ENCODE measurements at places on chromosomes 5 and 9. TPM values are rescaled to one million over a fixed set of nuclear protein-coding genes. Genes with fewer than 3 reads are reported as not detected.

Gene ZBTB6
- 7.7 TPM for total RNA-seq

Gene SCGB3A1
- not detected for total RNA-seq

GRCh38 chr9:13491138-13491492 is 211.6 kb upstream of the MPDZ start:
- no peak for DNase-seq

- DNase-seq, result no peak
Measured at GRCh38 chr9:131530546-131530919, 530 bp downstream of the UCK1 start.

Gene FREM1
- 6.8 TPM for total RNA-seq

GRCh38 chr5:54845567-54845941 is 139.8 kb downstream of the ESM1 start:
- DNase-seq, result no peak

GRCh38 chr5:52690236-52690768 is 97.4 kb upstream of the ITGA1 start:
- DNase-seq, result no peak

- no peak for DNase-seq
Measured at GRCh38 chr5:125410537-125411070, 664.2 kb upstream of the ZNF608 start.

Gene ALDH1B1
- total RNA-seq, result 200 TPM

- no peak for DNase-seq
Measured at GRCh38 chr9:35518225-35518821, 28.4 kb downstream of the RUSC2 start.

DNA sequence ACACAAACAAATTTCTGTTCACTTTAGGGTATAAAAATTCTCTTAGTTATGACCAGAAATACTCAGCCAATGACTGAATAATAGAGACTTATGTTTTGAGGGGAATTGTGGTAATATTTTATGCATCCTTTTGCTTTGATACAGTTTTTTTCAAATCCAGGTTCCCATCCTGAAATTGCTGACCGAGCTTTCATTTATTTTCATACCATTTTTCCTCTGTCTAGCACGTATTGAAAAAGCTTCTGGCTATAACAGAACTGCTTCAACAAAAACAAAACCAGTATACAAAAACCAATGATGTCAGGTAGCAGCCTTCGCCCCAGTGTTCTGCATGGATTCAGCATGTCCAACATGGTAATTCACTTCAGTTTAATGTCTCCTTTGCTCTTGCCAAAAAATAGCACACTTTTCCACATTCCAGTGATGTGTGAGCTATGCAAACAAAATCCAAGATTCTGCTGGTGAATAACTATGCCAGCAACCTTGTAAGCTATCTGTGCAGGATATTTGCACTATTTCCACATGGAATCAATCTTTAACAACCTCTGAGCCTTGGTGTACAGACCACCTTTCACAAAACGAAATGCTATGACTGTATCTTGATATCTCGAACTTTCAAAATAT is 22.0 kb downstream of the CCNH start:
- DNase-seq, result no peak

GRCh38 chr9:92270511-92270910 is 23.0 kb downstream of the IARS1 start:
- no peak for DNase-seq

Gene ADAMTS13
- 1.8 TPM for total RNA-seq

DNA sequence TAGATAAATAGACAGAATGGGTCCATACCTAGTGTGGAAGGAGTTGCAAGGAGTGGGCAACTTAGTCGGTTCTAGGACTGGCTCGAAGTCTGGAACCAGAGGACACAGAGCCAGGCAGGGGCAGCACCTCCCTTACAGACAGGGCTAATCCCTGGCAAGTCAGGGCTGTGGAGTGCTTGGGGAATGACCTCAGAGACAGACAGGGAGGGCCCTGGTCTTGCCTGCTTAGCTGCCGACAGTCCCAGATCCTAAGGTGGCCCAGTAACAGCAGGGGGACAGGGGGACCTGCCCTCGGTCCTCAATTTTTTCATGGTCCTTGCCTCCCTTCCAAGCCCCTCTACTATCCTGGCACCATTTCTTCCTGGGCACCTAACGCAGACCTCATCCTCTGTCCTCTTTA is 222.4 kb upstream of the TNC start:
- peak; percentile 75 for DNase-seq

GRCh38 chr9:97753364-97753763 is 56.2 kb upstream of the XPA start:
- no peak for DNase-seq
